Iris pigment epithelial cell (primary cell): ENCODE measurements at places on chromosomes 5 and 9.

GRCh38 chr9:134914501-134914834 lies 3.2 kb downstream of the FCN1 start:
- DNase-seq = no peak

GRCh38 chr5:2802693-2803365 lies 51.4 kb upstream of the IRX2 start:
- no peak for DNase-seq

DNA sequence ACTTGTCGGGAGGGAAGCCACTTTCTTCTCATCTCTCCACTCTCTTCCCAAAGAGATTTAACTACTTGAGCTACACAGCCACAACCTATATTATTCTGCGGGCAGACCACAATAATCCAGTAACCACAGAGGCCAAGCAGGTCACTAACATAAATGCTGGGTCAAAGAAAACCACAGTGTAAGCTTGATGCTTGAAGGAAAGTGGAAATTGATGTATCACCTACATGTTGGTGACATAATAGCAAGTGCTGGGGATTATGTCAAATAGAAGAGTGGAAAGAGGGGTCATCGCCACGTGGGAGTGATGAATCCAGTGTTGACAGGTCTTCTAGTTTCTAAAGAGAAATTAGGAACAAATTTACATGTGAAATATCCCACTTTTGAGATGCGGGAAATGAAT lies 40.9 kb downstream of the RFK start:
- peak; percentile 46 for DNase-seq

GRCh38 chr5:59143926-59144333 lies 561.1 kb downstream of the RAB3C start:
- DNase-seq = no peak

GRCh38 chr5:126002222-126002897 lies 420.8 kb upstream of the GRAMD2B start:
- DNase-seq = peak; percentile 92
